ENCODE measurements at places on chromosomes 3 and 15.

GRCh38 chr3:194422188-194422587, 23.1 kb upstream of the GP5 start:
- DNase-seq = no peak

DNA sequence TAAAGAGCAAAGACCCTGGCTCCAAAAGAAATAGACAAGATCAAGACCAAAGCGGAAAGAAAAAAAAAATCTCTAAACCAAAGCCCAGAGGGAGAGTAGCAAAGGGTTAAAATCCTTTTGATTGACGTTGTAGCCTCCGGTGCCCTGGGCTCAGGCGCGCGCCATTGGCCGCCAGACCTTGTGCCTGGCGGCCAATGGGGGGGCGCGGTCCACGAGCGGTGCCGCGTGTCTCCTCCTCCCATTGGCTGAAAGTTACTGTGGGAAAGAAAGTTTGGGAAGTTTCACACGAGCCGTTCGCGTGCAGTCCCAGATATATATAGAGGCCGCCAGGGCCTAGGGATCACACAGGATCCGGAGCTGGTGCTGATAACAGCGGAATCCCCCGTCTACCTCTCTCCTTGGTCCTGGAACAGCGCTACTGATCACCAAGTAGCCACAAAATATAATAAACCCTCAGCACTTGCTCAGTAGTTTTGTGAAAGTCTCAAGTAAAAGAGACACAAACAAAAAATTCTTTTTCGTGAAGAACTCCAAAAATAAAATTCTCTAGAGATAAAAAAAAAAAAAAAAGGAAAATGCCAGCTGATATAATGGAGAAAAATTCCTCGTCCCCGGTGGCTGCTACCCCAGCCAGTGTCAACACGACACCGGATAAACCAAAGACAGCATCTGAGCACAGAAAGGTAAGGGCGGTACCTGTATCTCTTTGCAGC, at the start of gene HES1:
Gene HES1, plus strand, starts transcription at position 343 of the 713 bp plus-strand sequence. Its CDS starts 233 bp downstream, at position 576.
- DNase-seq = peak; percentile 70

- no peak for DNase-seq
These were observed 14.0 kb downstream of the USP8 start for GRCh38 chr15:50438251-50438650.

GRCh38 chr3:177182352-177182751, 14.9 kb downstream of the TBL1XR1 start:
- DNase-seq = no peak

GRCh38 chr15:49458145-49458544, 35.1 kb downstream of the FGF7 start:
- DNase-seq = no peak

- no peak for DNase-seq
These were observed 32.7 kb downstream of the AADACL2 start for GRCh38 chr3:151766454-151766853.

GRCh38 chr15:76258460-76258859, 52.8 kb downstream of the ETFA start:
- DNase-seq = no peak

- no peak for DNase-seq
These were observed 63.5 kb downstream of the OTOL1 start for GRCh38 chr3:161560008-161560637.

DNA sequence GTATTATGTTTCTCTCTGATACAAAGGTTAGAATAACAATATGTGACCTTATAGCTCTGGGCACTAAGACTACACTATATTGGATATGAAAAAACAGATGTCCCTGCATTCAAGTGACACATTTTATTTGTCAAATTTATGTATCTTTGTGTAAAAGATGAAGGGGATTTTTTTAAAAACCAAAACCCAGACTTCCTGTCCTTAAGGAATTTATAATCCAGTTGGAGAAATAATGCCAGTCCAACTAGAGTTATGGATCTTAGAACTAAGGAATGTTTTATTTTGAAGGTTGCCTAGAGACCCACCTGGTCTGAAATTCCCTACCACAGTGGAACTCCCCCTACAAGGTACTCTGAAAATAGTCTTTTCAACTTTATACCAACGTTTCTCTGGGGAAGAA, 33.3 kb upstream of the PIK3CB start:
- DNase-seq = no peak

GRCh38 chr15:66502491-66502890, 2.2 kb downstream of the RPL4 start:
- DNase-seq = no peak

DNA sequence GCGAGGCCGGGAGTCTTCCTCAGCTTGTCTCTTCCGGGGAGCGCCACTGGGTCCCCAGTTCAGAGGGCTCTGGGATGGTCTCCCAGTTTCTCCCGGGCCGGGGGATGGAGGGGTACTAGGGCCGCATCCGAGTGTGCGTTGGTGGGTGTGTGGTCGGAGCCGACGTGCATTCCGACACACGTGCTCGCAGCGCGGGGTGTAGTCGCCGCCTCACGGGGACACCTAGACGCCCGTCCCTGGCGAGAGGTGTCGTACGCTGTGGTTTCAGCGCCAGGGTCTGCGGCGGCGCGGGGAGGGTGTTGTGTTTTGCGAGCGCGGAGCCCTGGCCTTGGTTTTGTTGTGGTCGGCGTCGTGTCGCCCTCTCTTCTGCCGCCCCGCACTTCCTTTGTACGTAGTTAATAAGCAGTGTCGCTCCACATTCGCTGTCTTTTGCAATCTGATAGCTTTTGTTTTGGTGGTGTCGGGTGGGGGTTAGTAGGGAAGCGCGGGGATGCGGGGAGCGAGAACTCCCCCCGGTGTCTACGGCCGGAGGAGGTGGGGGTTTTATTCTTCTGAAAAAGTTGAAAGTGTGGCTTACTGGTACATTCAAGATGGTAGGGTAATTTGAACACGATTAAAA, 2.2 kb downstream of the IGF1R start:
- no peak for DNase-seq

GRCh38 chr3:181454451-181455027, 257.2 kb upstream of the SOX2 start:
- no peak for DNase-seq

DNA sequence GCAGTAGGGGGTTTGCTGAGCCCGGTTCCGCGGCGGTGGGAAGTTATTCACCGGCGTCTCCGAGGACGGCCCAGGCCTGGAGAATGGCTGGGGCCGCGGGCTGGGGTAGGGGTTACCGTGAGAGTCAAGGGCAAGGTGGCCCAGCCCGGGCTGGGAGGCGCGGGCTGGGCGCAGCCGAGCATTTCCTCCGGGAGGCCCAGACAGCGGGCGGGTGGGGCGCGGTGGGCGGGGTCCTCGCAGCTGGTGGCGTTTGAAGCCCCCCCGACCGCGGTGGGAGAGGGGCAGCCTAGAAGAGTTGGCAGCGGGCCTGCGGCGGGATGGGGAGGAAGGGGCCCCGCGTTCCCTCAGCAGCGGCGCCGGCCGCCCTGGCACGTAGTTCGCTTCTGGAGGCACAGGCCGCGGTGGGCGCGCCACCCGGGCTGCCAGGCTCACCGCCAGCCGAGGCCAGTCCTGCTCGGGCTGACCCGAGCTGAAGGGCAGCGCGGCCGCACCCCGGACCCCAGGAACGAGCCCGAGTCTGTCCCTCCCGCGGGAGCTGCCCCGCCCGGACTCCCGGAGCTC, 960 bp upstream of the KLF13 start:
- DNase-seq = peak; percentile 11

DNA sequence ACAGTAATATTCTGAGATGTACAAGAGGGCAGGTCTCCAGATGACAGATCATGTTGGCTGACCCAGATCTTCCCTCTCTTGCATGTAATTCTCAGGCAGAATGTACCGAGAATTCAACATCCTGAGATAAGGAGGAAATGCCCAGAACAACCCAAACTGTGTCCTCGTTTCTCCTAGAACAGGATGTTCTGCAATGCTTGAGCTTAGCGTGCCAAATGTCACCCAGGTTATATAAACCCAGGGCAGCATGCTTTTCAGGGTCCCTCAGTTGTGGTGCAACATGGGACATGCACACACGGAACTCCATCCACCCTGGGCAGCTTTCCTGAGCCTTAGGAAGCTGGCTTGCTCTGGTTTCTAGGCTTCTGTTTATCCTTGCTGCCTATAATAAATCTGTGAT, 102.1 kb upstream of the CMC1 start:
- DNase-seq = no peak

DNA sequence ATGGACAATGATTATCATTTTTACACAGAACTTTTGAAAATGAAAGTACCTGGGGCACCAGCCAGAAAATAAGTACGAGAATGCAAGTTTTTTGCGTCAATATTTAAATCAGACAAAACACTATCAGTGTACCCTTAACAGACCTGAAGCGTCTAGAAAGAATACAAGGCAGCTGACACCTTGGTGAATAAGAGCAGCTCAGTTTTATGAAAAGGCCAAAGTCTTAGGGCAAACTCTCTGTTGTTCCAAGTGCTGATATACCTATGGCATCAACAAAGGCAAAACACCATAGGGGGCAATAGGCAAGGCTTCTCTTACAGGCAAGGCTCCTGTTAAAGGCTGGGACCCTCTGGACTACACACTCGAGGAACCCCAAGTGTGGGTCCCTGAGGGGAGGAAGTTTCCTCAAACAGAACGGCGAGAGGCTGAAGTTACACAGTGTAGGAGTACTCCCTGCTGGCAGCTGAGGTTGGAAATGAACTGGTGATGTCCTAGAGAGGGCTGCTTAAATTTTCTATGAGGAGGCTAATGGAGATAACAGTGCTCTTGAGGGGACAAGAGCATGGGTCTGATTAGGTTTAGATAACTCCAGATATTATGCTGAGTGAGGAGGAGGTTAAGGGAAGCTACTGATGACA, 291.0 kb downstream of the TIGIT start:
- no peak for DNase-seq

DNA sequence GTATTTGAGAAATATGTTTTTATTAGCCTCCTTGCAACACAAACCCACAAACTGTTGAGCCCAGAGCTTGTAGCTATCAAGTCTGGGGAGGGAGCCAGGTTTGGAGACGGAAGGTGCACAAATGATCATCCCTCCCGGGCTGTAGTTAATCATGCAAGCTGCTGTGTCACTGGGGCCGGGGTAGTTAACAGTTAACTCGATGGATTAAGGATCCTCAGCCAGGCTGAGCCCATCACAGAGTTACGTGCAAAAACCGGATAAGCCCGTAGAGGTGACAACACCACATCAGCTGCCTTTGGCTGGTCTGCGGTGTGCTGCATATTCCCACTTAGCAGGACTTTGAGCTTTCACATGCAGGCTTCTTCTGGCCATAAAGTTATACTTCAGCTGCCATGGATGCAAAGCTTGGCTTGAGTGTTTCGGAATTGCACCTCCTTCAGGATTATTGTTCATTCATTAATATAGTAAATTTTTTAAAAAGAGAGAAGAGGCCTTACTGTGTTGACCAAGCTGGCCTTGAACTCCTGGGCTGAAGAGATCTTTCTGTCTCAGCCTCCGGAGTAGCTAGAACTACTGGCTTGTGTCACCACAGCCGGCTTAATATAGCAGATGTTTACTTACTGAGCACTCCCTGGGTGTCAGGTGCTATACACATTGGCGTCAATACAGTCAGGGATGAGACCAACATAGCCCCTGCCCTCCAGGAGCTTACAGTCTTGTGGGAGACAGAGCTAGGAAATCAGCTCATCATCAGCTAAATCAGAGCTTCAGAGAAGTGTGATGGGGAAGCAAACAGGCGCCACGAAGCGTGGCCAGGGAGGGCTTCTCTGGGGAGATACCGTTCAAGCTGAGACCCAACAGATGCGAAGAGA, 226.8 kb upstream of the BHLHE40 start:
- DNase-seq = no peak

GRCh38 chr3:55877703-55878102, 390.6 kb upstream of the WNT5A start:
- no peak for DNase-seq

DNA sequence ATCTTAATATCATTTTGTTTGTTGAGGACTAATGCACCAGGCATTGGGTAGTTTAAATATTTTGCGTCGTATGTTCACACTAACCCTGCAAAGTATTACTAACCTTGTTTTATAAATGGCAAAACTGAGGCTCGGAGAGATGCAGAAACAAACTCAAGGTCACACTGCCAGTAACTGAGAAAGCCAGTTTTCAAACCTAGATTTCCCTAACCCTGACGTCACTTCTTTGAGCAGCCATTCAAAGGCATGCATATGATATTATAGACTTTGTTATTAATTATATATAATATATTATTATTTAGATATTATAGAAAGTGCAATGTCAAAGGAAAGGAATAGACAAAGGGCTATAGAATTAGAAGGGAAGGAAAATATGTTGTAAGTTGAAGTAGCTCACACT, 167.6 kb upstream of the EOMES start:
- no peak for DNase-seq

GRCh38 chr3:58421004-58421403, 12.6 kb downstream of the PDHB start:
- DNase-seq = no peak

DNA sequence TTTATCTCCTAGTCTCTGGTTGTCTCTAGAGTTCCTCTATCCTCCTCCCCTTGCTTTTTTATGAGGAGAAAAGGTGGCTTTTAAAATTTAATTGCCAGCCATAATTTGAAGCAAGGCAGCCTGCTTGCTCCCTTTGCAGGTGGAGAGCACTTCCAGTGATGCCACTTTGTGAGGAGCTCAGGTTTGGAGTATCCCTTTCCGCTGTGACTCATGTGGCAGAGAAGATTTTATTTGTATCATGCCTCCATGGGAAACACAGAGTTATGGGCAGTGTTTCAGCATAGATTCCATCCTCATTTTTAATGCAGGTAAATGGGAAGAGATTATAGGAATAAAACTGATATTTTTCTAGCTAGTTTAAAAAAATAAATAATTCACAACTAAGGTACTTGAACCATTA, 7.0 kb downstream of the PPM1L start:
- no peak for DNase-seq

GRCh38 chr15:31802761-31803160, 227.6 kb upstream of the CHRNA7 start:
- no peak for DNase-seq

DNA sequence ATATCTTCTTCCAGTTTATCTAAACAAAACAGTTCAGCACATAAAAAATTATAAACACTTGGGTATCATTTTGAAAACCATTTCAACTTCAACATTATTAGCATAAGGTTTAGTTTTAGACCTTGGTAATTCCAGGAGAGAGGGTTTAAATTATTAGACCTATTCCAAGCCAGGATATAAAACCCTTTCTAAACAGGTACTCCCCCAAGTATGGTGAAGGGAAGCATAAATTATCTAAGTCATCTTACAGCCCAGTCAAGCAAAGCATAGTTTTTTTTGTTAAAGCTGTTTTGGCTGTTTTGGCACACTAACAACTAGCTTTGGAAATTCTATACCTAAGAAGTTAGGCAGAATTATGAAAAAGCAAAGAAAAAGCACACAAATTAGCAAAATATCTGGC, 87.3 kb downstream of the FBN1 start:
- DNase-seq = no peak

GRCh38 chr3:129195731-129196256, 12.1 kb upstream of the CNBP start:
- DNase-seq = no peak

DNA sequence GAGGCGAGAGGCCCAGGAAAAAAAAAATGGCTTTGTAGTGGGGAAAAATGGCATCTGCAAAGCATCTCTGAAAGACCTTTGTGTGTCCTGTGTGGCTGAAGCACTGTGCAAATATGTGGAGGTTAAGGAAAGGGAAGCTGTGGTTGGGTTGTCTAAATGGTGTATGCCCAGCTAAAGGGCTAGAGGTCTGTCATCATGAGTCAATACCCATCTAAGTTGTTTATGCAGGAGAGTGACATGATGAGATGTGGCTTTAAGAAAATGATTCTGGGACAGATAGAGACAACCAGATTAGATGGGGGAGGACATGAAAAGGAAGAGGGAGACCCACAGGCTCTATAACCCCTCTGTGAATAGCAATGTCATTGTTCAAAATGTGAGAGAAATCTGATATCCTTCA, 280.7 kb downstream of the MFSD1 start:
- no peak for DNase-seq

Measured in NCI-H2107 (cell line).